Tibial nerve (tissue), 4 donors: ENCODE measurements at places on chromosomes 12 and 14.

DNA sequence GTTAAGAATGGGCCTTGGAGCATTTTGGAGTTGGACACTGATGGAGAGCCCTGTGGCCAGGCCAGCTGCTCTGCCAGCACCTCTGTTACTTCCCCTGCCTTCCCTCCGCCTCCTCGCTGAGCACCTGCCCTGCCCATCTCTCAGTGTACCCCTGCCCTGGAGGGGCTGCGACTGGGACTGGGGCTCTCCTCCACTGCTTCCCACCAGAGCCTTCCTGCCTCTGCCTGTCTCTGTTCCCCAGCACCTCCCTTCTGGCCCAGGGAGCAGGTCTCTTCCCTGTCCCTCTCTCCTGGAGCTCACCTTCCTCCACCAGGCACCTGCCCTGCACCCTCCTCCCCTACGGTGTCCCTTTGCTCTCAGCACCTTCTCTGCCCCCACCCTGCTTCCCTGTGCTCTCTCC is 62.1 kb downstream of the WDR20 start:
- no peak overlapping the region for H3K27ac ChIP-seq
- H3K4me3 ChIP-seq = no peak overlapping the region
- DNase-seq = no peak
- H3K4me1 ChIP-seq = peaks cover 10% of the 10 kb centered on the region
- H3K36me3 ChIP-seq = no peaks in the 10 kb centered on the region

GRCh38 chr14:100972118-100972897 is 68.8 kb upstream of the RTL1 start:
- no peak overlapping the region for H3K4me3 ChIP-seq
- H3K27me3 ChIP-seq = no peaks in the 10 kb centered on the region
- no peak overlapping the region for H3K27ac ChIP-seq
- H3K36me3 ChIP-seq = no peaks in the 10 kb centered on the region

DNA sequence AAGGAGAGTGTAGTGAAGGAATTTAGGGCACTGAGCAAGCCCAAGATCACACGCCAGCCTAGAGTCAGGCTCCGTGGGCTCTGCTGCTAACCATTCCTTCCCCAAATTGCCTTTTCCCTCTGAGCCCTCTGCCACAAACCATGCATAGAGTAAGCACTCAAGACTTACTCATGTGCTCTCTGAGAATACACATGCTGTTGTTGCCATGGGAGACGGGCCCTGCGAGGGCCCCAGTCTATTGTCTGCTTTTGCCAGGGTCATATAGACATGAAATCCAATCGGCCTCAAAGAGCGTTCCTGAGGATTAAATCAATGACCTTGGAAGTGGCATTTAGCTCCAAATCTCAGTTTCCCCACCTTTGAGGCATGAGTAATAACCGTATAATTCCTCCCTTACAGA is 48.7 kb upstream of the WSCD2 start:
- H3K27ac ChIP-seq = no peak overlapping the region
- H3K27me3 ChIP-seq = no peaks in the 10 kb centered on the region
- no peak for DNase-seq
- H3K36me3 ChIP-seq = no peaks in the 10 kb centered on the region

GRCh38 chr12:6193853-6194815 is 6.1 kb upstream of the CD9 start:
- H3K36me3 ChIP-seq = no peaks in the 10 kb centered on the region
- no peaks in the 10 kb centered on the region for H3K27me3 ChIP-seq
- no peak for DNase-seq
- H3K4me3 ChIP-seq = no peak overlapping the region

- DNase-seq = no peak
- peaks cover 16% of the 10 kb centered on the region for H3K4me1 ChIP-seq
- H3K4me3 ChIP-seq = peak within 1 kb of the TSS; percentile 30
- H3K36me3 ChIP-seq = no peaks in the 10 kb centered on the region
- H3K27ac ChIP-seq = no peak within 1 kb of the TSS
- no peaks in the 10 kb centered on the region for H3K27me3 ChIP-seq
Measured at GRCh38 chr14:56810147-56810719, at the start of gene OTX2. TSS of gene OTX2 (minus strand) at chr14:56810479. CDS start at chr14:56805456, 5,023 bp downstream.

GRCh38 chr12:116897476-116897875 is 13.3 kb upstream of the FBXW8 start:
- no peak overlapping the region for H3K4me3 ChIP-seq
- H3K27me3 ChIP-seq = no peaks in the 10 kb centered on the region
